ENCODE measurements at places on chromosomes 12 and 14. TPM values are rescaled to one million over a fixed set of nuclear protein-coding genes. Genes with fewer than 3 reads are reported as not detected.
A peak's percentile ranks its signal among the peaks of the same experiment; 100 is the strongest.

GRCh38 chr12:1069846-1070245, 78.8 kb downstream of the ERC1 start:
- no peak for DNase-seq

DNA sequence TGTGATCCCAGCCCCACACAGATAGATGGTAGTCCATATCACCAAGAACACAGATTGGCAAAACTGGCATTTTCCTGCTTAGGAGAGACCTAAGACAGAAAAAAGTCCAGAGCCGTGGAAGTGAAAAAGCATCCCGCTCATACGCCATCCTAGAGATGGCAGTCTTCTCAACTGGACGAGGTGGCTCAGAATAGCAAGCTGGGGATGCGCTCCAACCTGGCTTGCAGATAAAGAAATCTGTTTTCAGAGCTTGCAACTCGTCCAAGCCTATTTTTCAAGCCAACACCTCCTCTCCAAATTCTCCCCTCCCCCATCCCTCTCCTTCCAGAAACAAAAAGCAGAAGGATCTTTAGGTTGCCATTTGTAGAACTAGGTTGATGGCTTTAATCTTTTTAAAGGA, 74.3 kb upstream of the OTX2 start:
- no peak for DNase-seq

DNA sequence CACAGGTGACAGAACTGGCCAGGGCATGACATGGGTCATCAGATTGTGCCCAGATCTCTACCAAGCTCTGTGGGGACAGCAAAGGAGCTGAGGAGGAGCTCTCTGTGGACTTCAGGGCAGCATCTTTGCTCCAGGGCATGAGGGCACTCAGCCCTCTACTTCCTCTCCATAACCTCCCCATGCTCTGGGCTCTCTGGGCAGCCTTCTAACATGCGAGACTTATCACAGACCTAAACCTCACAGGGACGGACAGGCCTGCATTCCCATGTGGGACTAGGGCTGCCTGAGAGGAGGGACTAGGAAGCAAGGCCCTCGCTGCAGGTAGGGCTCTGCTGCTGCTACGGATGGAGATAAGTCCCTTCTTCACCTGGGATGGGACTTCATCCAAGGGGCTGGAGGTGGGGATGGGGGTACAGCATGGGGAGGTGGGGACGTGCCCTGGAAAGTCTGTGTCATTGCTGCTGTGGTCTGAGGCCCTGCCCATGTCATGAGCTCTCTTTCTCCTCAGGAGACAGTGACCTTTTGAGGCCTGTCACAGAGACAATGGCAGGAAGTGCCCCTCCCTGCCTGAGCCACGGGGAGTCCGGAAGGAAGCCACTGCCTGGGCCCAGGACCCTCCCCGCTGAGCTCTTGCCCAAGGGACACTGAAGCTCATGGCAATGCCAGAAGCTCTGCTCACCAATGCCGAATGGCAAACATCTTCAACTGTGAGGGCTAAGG, 44.1 kb downstream of the PITPNM2 start:
- peak; percentile 75 for DNase-seq

Gene LALBA
- total RNA-seq, result not detected

Gene KRT75
- not detected for total RNA-seq

Gene SH2B3
- 8.9 TPM for total RNA-seq
